Stimulated activated CD4-positive, alpha-beta T cell treated with anti-CD3 and anti-CD28 coated beads, TNF-alpha, amount 100 ng/mL, for 1 hour (primary cell): ENCODE measurements at places on chromosomes 1 and 21.
A peak's percentile ranks its signal among the peaks of the same experiment; 100 is the strongest.

DNA sequence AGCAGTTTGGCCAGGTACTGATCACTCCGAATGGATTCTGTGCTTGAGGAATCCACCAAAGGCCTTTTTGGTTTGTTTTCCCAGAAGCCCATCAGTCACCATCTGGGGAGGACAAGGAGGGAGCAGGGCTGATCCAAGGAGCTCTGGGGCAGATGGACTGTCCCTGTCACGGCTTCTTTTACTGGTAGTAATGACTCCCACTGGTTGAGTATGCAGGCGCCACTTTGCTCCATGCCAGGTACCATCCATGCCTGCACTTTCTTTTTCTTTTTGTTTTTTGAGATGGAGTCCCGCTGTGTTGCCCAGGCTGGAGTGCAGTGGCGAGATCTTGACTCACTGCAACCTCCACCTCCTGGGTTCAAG is 101.7 kb downstream of the UBIAD1 start:
- DNase-seq = no peak

DNA sequence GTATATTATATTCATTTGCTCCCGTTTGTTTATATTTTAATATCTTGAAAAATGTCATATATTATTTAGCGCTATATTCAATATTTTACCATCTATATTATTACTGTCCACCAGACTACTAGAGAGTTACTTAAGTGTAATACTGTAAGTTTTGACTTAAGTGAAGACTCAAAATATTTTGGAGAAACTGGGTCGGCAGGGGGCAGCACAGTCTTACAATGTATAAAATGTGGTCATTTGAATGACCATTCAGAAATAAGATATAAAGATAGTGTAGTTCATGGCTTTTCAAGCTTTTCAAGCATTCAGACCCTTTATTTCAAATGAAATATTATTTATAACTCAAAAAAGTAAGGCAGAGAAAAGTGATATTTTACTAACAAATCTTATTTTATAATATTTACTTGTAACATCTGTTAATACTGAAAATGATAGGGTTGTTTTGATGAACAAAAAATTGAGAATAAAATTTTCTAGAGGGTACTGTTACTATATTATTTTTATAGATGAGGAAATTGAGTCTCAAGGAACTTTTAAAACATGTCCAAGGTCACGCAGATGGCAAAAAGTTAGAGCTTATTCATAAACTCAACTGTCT is 89.0 kb upstream of the SERTAD4 start:
- DNase-seq = no peak

DNA sequence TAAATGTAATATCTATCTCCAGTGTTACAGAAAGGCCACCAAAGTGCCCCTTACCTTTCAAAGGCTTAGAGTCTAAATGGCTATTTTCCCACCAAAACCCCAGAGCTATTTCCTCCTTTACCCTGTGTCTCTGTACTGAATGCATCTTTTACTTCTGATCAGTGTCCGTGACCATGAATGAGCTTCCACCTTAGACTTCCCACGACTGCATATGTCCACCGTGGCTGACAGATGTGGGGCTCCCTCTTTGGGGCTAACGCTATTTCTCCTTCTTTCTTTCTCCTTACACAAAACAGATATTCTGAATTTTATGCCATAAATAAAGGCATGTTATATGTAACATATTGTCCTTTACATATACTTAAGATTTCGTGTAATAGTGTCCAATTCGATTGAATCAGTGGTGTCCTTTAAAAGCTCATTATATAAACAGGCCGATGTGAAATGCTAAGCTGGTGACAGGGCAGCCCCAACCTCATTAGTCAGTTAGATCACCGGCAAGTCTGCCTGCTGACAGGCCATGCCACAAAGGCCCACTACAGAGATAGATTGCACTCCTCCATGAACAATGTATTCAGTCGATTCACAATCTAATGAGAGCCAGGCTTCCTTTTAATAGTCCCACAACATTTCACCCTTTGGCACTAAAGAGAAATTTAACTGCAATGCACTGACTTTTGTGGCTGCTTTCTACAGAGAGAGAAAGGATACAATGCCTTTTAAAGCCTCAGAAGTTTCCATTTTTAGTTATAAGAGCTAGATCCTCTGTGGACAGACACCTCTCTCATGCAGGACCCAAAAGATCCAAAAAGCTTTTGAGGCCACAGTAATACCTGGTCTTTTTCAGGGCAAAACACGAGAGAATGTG is 297.9 kb downstream of the PCP4 start:
- no peak for DNase-seq

DNA sequence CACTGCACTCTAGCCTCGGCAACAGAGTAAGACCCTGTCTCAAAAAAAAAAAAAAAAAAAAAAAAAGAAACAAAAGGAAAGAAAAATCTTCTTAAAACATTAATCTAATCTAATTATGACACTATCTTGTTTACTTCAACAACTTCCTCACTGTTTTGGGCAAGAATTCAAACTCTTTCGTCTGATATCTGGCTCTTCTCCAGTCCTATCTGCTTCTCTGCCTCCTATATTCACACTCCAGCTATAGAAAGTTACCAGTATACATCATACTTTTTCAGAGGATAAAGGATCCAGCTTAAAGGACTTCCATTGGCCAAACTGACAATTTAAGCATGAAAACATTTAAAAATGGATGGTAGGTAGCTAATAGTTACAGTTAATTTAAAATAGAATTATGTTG is 47.3 kb downstream of the EIF2B3 start:
- no peak for DNase-seq

GRCh38 chr1:50651476-50652263 is 228.4 kb upstream of the DMRTA2 start:
- no peak for DNase-seq

- DNase-seq = no peak
Measured at GRCh38 chr1:40153073-40153770, 8.0 kb upstream of the RLF start.

GRCh38 chr1:1680031-1680911 is 12.3 kb downstream of the SLC35E2B start:
- no peak for DNase-seq

GRCh38 chr21:32520875-32521735 is 64.2 kb downstream of the TCP10L start:
- DNase-seq = no peak

- no peak for DNase-seq
Measured at GRCh38 chr1:181345146-181345545, 138.2 kb upstream of the CACNA1E start.

GRCh38 chr1:81004011-81004410 is 796.7 kb upstream of the ADGRL2 start:
- DNase-seq = no peak

GRCh38 chr1:221868593-221869303 is 126.9 kb upstream of the DUSP10 start:
- DNase-seq = no peak

GRCh38 chr1:43238991-43239469 is 30.8 kb upstream of the TMEM125 start:
- no peak for DNase-seq

- no peak for DNase-seq
Measured at GRCh38 chr1:38941527-38942019, at the start of gene RHBDL2. TSS of gene RHBDL2 (minus strand) at chr1:38941830. CDS start at chr1:38919212, 22,618 bp downstream.

GRCh38 chr1:227999056-227999930 is 7.5 kb upstream of the WNT3A start:
- DNase-seq = peak; percentile 7
